Stimulated activated CD4-positive, alpha-beta T cell treated with anti-CD3 and anti-CD28 coated beads, TNF-alpha, amount 100 ng/mL, for 4 hours (primary cell): ENCODE measurements at places on chromosomes 1 and 21.

DNA sequence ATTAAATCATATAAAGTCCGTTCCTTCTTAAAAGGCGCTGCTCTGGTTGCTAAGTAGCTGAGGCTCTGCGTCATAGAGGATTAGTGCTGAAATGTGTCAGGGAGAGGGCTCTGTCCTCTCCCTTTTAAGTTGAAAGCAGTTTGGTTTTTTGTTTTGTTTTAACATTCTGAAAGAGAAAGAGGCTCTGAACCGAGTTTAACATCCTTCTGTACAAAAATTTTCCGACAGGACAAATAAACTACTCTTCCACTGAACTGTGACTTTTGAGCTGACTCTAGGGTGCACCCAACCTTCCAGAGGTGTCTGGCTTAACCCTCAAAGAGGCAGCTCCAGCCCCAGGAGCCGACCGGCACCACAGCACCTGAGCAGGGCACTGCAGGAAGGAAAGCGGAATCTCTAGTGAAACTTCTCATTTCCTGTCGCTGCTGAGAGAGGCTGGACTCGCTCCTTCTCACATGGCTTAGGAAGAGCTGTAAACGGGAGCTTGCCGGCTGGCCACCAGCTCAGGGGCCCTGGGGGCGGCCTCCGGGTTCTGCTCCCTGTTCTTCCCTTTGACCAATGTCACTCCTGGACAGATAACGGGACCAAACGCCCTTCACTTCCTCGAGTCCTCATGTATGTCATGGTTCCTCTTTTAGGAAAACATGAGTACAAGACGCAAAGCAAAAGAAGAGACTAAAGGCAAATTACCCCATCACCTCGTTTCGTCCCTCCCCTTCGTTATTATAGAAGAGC, 1.2 kb downstream of the VAV3 start:
- DNase-seq: peak; percentile 39

- no peak for DNase-seq
Measured at GRCh38 chr1:221620437-221621384, 121.2 kb downstream of the DUSP10 start.

DNA sequence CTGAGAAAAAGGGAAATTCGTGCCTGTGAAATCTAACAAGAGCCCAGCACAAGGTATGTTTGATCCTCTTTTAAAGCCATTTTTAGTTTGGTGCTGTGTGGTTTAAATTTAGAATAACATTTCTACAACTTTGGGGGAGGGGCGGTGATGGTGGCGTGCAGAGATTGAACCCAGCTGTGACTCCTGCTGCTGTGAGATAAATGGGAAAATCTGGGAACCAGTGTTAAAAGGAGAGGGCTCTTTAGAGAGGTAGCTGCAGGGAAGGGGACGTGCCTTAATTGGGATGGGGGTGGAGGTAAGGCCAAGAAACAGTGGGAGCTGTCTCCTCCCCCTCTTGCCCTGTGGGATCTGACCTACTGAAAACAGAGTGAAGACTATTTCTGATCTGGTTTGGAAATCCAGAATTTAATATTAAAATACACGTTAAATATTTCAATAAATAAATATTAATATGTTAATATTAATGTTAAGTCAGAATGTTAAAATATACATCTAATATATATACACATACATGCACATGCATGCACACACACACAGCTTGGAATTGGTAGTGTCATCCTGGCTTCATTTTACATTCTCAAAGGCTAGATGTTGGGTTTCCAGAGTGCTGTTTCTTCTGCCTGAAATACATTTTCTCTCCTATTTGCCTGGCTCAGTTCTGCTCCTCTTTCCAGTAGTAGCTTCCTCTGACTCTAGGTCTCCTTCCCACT, 30.1 kb upstream of the DNAJC6 start:
- no peak for DNase-seq

GRCh38 chr1:118081387-118081786, 103.6 kb downstream of the SPAG17 start:
- DNase-seq: no peak

DNA sequence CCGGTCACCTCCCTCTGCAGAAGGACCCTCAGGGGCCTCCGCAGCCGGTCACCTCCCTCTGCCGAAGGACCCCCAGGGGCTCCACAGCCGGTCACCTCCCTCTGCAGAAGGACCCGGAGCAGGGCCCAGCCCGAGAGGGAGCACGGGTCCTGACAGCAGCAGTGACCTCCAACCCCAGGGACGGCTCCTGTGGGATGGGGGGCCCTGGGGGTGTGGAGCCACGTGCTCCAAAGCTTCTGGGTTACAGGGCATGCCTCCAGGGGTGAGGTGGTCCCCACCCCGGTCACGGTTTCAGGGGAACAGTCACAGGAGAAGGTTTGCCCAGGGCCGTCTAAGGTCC, 40.3 kb downstream of the SLC19A1 start:
- DNase-seq: no peak

GRCh38 chr1:12511128-12511484, 106.9 kb downstream of the DHRS3 start:
- no peak for DNase-seq

DNA sequence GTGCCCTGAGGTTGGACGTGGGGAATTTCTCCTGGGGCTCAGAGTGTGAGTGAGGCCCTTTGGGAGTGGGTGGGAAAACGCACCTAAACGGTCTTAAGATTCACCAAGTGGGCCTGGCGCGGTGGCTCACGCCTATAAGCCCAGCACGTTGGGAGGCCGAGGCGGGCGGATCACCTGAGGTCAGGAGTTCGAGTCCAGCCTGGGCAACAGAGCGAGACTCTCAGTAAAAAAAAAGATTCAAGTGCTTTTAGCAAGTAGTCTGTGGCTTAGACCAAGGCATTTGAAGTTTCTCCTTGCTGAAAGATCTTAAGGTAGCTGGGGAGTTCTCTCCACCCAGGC, 1.4 kb downstream of the RPS8 start:
- DNase-seq: no peak

DNA sequence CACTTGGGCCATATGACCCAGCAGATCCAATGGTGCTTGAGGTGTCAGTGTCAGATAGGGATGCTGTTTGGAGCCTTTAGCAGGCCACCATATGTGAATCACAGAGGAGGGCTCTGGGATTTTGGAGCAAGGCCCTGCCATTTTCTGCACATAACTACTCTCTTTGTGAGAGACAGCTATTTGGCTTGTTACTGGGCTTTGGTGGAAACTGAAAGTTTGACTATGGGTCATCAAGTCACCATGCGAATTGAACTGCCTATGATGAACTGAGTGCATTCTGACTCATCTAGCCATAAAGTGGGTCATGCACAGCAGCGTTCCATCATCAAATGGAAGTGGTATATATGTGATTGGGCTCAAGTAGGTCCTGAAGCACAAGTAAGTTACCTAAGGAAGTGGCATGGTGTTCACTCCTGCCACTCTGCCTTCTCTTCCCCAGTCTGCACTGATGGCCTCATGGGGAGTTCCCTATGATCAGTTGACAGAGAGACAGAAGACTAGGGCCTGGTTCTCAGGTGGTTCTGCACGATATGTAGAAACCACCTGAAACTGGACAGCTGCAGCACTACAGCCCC, 447.3 kb downstream of the AGBL4 start:
- no peak for DNase-seq

GRCh38 chr1:150194381-150195031, 41.4 kb downstream of the ANP32E start:
- DNase-seq: no peak

DNA sequence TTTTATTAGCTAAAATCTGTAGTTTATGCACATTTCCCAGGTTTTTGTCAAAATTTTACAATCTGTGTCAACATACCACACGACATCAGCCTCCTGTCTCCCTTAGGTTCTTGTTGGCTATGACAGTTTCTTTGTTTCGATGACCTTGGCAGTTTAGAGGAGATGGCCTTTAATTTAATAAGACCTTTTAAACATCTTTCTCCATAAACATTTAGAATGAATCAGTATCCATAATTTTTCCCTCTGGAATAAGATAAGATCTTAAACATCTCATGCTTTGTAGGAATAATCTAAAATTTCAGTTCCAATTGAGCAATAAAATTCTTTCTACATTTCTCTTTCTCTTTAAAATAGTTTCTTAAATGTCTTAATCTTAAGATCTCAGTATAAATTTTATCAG, 28.7 kb upstream of the DYRK1A start:
- DNase-seq: no peak

DNA sequence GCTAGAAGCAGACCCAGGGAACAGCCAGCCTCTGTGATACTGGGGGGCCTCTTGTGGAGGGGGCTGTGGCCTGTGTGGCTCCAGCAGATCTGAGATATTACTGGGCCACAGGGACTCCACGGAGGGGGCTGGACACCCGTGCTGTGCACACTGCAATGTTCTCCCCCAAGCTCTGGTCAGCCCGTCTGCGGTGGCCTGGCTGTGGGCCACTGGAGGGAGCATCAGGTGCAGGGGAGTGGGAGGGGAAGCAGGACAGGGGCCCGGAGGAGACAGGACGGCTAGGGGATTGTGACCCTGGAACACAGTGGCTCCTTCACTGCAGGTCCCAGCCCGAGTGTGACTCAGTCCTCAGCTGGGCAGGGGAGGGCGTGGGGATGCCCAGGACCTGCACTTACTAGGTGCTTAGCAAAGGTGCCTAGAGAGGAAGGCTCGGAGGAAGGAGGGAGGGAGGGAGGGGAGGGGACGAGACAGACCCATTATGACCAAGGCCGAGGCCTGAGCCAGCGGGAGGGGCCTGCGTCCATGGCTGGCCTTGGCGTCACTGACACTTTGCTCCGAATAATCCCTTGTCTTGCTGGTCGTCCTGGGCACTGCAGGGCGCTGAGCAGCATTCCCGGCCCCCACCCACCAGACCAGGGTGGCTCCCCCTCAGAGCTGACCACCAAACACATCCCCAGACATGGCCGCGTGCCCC, 44.2 kb downstream of the PRDM16 start:
- no peak for DNase-seq

- DNase-seq: no peak
Measured at GRCh38 chr1:97920276-97920831, 480 bp downstream of the DPYD start.

DNA sequence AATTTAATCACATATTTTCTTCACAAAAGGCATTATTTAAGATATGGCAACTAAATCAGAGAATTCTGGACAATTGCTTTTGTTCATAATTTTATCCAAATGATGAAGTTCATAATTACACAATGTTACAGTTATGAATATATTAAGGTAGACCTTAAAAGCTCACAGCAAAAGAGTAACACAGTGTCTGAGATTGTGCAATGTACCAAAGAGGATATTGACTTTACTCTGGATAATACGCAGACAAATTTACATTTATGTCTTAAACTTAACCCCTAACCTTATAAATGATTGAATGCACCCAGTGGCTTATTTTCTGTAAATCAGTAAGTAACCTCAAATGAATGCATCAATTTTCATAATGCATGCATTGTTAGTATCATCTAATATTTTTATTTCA, 216.2 kb upstream of the SAMSN1 start:
- DNase-seq: no peak

- DNase-seq: no peak
Measured at GRCh38 chr1:8165595-8166360, 139.7 kb upstream of the ERRFI1 start.

DNA sequence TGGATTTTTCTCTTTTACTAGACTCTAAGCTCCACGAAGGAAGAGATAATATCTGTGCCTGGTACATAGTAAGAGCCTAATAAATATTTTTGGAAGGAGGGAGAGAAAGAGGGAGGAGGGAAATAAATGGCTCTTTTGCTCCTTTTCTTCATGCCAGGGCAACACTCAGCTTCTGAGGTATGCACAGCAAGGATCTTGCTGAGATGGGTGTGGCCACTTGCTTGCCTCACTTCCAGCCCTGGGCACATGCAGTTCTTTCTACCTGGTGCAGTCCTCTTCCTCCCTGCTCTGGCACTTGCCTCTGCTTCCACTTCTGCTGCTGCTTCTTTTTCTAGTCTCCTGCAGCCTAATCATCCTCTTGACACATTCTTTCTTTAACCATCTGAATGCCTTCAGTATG, 148.1 kb downstream of the FGGY start:
- DNase-seq: no peak

DNA sequence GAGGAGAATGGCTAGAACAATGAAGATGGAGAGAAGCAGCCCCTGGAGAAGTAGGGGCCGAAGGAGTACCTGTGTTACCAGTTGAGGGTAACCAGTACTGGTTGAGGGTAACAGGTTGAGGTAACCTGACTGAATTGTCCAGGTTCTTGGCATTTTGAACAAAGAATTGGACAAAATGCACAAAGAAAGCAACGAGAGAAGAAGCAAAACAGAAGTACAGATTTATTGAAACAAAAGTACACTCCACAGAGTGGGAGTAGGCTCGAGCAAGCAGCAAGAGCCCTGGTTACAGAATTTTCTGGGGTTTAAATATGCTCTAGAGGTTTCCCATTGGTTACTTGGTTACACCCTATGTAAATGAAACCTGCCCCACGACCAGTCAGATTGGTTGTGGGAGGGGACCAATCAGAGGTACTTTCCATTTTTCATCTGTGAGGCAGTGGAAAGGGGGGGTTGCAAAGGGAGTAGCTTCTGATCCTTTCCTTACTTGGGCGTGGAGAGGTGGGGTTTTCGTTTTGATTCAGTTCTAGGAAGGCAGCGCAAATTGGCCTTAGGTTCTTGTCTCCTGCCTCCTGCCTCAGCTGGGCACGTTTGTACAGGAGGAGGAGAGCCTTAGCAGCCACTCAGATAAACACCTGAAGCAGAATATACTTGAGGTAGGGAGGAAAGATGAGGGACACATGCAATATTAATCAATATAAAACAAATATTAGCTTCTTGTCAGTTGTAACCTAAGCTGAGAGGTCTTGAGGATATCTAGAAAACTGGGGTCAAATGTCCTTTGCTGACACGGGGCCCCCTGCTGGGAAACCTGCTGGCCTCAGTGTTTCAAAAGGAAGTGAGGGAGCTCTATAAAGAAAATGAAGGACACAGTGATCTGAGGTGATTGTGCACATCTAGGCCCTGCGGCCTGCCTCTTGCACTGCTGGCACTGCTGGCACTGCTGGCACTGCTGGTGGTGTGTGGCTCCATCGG, 14.3 kb upstream of the LSM10 start:
- DNase-seq: no peak

- DNase-seq: no peak
Measured at GRCh38 chr21:41045534-41046268, 122.3 kb upstream of the BACE2 start.

DNA sequence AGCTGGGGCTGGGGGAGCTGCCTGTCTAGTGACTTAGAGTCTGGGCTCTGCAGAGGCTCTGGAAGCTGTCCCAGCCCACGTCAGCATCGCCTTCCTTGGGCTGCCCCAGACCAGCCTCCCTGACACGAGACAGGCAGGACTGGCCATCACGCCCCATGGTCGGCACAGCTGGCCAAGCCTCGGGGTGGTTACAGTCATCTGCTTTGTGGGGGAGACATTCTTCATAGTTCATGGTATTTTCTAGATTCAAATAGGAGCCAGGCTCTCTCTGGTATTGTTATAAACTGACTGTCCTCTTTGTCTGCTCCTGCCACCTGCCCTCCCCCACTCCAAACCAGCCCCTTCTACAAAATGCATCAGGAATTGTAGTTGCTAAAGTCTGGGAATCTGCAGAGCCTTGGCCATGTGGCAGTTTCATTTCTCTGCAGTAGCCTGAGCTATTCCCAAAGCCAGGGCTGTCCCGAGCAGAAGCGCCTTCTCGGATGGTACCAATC, 29.4 kb downstream of the OLFML2B start:
- no peak for DNase-seq

DNA sequence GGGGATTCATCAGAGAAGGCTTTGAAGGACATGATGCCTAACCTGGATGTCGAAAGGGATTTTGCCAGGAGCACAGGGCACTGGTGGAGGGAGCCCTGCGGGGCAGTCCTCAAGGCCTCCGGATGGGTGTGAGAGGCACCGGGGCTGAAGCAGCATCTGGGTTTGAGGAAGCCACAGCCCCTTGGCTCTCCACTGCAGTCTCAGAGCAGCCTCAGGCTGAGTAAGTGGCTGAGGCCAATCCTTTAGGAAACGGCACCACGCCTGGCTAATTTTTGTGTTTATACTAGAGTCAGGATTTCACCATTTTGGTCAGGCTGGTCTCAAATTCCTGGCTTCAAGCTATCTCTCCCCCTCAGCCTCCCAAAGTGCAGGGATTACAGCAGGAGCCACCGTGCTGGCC, 12.0 kb downstream of the ERVH48-1 start:
- DNase-seq: no peak
